Panc1 (cell line): ENCODE measurements at places on chromosomes 4 and X. TPM values are rescaled to one million over a fixed set of nuclear protein-coding genes. Genes with fewer than 3 reads are reported as not detected.

Gene DRD5
- total RNA-seq, result not detected

Gene ETDB
- not detected for total RNA-seq

Gene PCDH18
- total RNA-seq, result 10.8 TPM

Gene FGFBP2
- 0.33 TPM for total RNA-seq

Gene SLC6A14
- 0.03 TPM for total RNA-seq

Gene ERCC6L
- total RNA-seq, result 17.3 TPM

Gene RASGEF1B
- total RNA-seq, result not detected

Gene HNRNPH2
- total RNA-seq, result 91.5 TPM

Gene TRAM1L1
- 0.72 TPM for total RNA-seq

Gene MAGEA9B
- total RNA-seq, result not detected

Gene SCML2
- total RNA-seq, result 7.1 TPM

Gene JCHAIN
- 0.36 TPM for total RNA-seq

Gene NPNT
- total RNA-seq, result 1.9 TPM

Gene DRP2
- 0.15 TPM for total RNA-seq

Gene HDAC6
- total RNA-seq, result 97.1 TPM

Gene MAOB
- not detected for total RNA-seq

Gene WDR17
- total RNA-seq, result 4.2 TPM

Gene DCAF12L2
- not detected for total RNA-seq

Gene SOWAHB
- 4.0 TPM for total RNA-seq

Gene MMRN1
- not detected for total RNA-seq

Gene PDLIM3
- 0.10 TPM for total RNA-seq

Gene MAGEB17
- not detected for total RNA-seq

Gene MTMR8
- total RNA-seq, result 1.3 TPM

Gene PLCXD1
- 54.9 TPM for total RNA-seq

Gene OTC
- not detected for total RNA-seq

Gene IL1RAPL1
- 0.59 TPM for total RNA-seq

Gene SAGE1
- not detected for total RNA-seq

Gene NLGN4X
- not detected for total RNA-seq

Gene IL21
- total RNA-seq, result not detected

Gene IQCM
- not detected for total RNA-seq

Gene NDNF
- total RNA-seq, result 0.10 TPM

Gene DTHD1
- total RNA-seq, result not detected

Gene PRKX
- total RNA-seq, result 20.5 TPM

Gene PNPLA4
- total RNA-seq, result 1.3 TPM

Gene SLC6A8
- 125 TPM for total RNA-seq

Gene CCDC110
- total RNA-seq, result 0.05 TPM

Gene AKAP17A
- total RNA-seq, result 22.1 TPM

Gene GABRQ
- 0.03 TPM for total RNA-seq

Gene CHRNA9
- total RNA-seq, result not detected

Gene FHDC1
- 0.21 TPM for total RNA-seq

Gene UNC5C
- total RNA-seq, result 8.2 TPM

Gene IL13RA2
- not detected for total RNA-seq

Gene UCHL1
- total RNA-seq, result 0.74 TPM

Gene CXCL9
- total RNA-seq, result not detected

Gene AMTN
- not detected for total RNA-seq

Gene FAM50A
- total RNA-seq, result 225 TPM

Gene DMD
- 2.2 TPM for total RNA-seq

Gene MAGEA4
- total RNA-seq, result not detected
